ENCODE measurements at places on chromosomes 6 and 20.

DNA sequence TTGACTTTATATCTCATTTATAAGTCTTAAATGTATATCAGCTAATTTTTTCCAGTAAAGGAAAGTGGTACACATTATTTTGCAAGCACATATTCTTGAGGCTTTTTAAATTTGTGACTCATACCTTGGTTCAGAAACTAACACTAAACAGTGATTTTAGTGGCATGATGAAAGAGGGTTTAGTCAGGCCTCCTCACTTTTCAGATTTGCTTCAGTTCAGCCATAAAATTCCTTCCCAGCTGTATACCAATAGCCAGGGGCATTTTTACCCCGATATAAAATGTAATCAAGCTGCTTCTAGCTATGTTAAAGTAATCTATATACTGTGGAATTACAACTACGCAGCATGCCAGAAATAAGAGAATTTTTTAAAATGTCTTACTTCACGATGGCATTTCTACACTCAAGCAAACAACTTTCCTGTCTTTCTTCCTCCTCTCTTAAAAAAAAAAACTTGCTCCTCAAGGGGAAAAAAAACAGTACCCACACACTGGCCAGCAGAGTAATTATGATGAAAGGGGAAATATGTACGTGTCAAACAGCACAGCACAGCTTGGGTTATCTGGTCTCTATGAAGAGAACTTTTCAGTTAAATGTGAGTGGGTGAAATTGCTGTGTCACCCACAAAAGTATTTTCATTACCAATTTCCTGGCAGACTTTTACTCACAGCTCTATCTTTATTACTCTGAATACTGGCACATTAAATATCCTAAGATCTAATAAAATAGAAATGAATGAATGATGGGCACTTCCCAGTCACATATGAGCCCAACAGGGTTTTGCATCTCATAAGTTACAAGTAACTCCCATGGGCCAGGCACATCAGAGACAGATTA is 244.8 kb upstream of the TENT5A start:
- DNase-seq: no peak

DNA sequence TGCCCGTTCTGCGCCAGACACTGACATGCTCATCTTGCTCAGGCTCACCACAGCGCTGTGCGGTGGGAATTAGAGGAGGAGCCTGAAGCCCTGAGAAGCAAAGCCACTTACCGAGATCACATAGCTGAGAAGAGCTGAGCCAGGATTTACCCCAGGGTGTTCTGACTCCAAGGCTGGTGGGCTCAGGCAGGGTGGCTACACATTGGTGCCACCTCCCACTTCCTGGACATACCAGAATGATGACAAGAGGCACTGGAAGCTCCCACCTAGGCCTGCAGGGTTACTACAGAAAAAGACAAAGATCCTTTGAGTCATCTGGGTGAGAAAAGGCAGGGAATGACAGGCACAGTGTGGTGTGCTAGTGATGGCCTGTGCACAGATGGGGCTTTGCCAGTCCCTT is 24.4 kb upstream of the FKBP1A start:
- no peak for DNase-seq

DNA sequence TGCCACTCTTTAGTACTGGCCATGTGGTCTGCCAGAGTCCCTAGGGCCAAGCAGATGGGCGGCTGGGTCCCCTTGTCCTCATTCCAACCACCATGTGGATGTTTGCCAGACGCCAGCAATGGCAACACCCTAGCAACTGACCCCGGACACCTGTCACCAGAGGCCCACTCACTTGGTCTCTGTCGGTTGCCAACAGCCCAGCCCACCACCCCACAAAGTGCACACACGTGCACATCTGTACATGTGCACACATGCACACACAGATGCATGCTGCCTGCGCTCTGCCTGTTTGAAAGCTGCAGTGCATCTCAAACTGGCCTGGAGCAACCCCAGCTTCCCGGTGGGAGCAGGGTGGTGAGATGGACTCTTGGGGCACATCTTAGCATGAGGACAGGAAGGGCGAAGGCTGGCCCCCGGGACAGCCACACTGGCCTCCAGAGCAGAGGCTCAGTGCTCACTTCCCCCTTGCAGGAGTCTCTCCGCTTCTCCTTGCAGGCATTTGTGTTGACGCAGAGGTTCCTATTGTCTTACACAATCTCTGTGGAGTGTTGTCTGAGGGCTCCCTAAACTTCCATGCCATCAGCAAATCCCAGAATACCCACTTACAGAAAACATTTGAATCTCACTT is 54.0 kb downstream of the PSMG4 start:
- no peak for DNase-seq

DNA sequence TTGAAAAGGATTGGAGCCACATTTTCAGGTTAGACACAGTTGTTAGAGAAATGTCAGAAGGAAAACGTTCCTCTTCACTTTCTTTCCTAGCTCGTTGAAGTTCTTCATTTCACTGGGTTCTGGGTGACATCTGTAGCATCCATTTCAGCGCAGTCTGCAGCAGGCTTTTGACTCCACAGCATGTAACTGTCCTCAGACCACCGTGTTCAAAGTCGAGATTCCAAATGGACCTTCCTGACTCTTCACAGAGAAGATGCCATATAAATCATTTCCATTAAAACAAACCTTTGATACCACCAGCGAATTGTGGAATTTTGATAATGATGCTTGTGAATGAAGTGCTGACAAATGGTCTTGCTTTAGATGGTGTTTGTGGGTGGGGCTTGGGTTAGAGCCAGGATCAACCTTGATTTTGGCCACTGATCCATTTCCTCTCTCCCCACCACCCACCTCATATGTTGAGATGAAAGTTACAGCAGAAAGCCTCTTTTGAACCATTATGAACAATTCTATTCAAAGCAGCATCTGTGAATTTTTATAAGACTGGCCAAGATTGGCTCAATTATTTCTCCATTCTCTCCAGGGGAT is 185.3 kb upstream of the PREP start:
- no peak for DNase-seq

- DNase-seq: no peak
Measured at GRCh38 chr20:4811661-4812181, 90.0 kb downstream of the PRND start.

DNA sequence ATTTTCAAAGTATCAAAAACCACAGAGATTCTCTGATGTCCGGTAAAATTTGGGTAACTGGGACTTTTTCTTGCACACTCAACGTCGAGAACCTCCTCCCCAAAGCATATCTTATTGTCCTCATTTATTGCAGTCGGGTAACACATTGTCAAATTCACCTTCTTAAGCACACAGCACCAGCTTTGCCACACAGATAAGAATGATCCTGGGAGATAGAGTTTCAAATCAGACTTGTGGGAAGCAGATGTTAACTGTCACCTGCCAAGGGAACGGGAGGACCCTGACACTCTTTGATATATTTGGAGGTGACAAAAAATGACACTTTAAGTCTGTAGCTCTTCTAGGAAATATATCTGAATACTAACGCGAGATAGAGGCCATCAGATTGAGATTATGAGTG is 282.1 kb upstream of the BMP2 start:
- no peak for DNase-seq
